ENCODE measurements at places on chromosomes 2 and 18. TPM values are rescaled to one million over a fixed set of nuclear protein-coding genes. Genes with fewer than 3 reads are reported as not detected.

PROM2 gene
- 0.72 TPM for total RNA-seq

AMER3 gene
- not detected for total RNA-seq

GPR39 gene
- total RNA-seq: 21.2 TPM

RTP5 gene
- total RNA-seq: not detected

CDK15 gene
- total RNA-seq: 1.3 TPM
